ENCODE measurements at places on chromosomes 11 and 22.

DNA sequence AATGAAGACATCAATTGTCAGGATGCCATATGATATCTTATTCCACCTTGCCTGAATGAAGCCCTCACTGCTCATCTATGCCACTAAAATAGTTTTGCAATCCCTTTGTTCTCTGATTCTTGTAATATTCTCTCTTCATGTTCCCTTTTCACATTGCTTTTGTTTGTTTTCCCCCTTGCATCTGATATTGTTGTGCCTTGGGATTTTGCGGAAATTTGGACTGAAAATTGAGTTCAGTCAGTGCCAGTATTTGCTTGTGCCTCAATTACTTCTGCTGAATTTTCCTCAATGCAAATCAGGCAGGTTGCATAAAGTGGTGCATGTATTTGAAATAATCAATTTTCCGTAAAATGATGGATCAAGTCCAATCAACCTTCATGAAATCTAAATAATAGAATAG lies 98.3 kb downstream of the PAX6 start:
- DNase-seq = no peak

DNA sequence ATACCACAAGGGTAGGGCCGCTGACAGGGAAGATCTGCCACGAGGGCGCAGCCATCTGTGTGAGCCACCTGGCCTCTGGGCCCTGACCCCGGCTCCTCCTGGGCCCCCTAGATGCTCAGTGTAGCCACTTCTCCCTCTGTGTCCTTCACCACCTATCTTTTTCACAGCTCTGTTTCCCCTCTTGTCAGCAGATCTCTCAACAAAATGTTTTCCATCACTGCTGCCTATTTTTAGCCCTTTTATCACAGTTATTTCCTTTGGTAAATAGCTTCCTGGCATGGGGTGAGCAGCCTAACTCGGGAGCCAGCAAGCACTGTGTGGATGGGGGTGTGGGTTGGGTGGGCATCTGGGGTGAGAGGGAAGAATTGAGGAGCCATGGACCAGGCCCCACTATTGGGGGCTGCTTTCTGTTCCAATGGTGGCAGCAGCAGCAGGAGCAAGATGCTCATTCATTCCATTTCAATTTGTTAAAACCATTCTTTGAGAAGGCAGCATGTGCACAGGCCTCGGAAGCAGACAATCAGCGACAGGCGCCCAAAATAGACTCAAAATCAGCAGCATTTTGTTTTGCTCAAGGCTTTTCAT lies 135.2 kb upstream of the NAV2 start:
- DNase-seq = no peak

DNA sequence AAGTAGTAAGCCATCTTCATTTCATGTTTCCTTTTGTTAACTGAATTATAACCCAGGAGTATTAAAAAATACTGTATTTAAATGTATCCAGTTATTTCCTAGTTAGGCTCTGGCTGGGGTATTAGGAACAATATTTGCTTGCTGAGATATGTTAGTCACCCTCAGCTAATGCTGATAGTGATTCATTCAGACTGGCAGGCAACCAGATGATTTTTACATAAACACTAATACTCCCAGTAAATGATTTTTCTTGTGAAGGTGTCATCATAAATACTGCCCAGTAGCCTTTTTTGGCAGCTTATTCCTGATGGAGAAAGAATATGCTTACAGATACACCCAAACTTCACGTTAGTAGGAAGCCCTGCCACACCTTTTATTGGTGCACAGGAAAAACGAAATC lies 8.1 kb downstream of the YWHAH start:
- no peak for DNase-seq

DNA sequence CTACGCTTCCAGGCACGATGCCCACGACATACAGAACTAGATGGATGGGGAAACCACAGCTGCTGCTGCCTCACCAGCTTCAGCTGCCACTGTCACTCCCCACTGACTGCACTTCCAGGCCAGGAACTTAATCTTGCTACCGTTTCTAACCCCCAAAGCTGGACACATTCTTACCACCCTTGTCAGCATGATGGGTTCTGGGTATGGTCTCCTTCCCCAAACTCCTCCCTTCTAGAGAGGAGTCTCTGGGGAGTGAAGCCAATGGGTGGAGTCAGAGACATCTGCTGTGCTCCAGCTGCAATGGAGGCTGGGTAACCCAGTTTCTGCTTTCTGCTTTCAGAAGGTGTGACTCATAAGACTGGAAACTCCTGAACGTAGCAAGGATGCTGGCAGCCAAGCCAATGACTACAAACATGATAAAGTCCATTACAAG lies 87.0 kb upstream of the THY1 start:
- no peak for DNase-seq

GRCh38 chr11:92136797-92137196 lies 87.8 kb upstream of the FAT3 start:
- no peak for DNase-seq
